NCI-H2029 (cell line): ENCODE measurements at places on chromosomes 2 and 18.

DNA sequence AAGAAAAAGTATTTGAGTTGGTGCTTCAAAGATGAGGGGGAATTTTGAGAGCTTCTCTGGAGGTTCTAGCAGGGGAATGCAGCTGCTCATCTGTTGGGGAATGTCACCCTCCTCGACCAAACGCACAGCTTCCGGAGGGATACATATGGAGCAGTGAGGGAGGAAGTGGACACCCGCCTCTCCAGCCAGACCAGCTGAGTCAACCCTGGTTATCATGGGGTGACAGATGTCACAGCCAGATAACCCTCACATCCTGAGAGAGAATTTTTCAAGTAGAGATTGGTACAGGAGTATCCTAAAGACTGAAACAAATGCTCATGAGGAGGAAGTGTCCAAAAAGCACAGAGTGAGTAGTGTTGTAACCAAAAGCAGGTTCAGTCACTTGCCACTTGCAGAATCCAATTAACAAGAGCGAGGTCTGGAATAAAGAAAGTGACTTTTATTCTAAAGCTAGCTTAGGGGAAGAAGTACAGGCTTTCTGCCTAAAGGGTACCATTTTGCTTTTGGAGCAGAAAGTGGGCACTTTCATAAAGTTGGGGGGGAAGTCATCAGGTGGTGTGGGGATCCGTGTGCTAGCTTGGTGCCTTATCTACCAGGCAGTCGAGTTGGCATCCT, 395.2 kb downstream of the RAD51AP2 start:
- DNase-seq: no peak

GRCh38 chr2:226981791-226982326, 146.0 kb downstream of the RHBDD1 start:
- no peak for DNase-seq

- no peak for DNase-seq
These were observed 702.6 kb upstream of the LRRTM1 start for GRCh38 chr2:81007104-81007503.

GRCh38 chr2:14975381-14975780, 342.9 kb downstream of the LRATD1 start:
- DNase-seq: no peak

- no peak for DNase-seq
These were observed 274.6 kb downstream of the AFF3 start for GRCh38 chr2:99867770-99868169.

DNA sequence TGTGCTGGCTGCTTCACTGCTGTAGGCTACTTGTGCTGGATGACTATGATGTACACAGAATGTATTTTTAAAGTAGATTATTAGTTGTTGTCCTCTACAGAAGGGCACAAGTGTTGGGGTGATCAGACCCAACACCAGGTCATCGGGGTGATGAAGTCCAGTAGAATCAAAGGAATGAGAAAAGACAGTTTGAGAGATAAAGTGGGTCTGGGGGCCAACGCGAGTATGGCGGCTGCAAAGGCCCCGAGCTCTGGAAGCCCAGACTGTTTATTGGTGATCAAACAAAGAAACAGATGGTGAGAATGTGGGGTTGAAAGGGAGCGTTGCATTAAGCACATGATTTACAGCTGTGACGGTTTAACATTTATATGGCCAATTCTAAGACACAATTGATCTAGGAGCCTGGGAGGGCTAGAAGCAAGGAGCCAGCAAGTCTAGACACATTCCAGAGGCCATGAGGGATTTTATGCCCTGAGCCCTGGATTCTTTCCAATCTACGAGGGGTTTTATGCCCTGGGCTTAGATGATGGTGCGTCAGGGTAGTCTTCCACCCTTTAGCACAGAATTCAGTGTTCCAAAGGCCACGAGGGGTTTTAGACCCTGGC, 153.5 kb downstream of the AGPS start:
- no peak for DNase-seq

DNA sequence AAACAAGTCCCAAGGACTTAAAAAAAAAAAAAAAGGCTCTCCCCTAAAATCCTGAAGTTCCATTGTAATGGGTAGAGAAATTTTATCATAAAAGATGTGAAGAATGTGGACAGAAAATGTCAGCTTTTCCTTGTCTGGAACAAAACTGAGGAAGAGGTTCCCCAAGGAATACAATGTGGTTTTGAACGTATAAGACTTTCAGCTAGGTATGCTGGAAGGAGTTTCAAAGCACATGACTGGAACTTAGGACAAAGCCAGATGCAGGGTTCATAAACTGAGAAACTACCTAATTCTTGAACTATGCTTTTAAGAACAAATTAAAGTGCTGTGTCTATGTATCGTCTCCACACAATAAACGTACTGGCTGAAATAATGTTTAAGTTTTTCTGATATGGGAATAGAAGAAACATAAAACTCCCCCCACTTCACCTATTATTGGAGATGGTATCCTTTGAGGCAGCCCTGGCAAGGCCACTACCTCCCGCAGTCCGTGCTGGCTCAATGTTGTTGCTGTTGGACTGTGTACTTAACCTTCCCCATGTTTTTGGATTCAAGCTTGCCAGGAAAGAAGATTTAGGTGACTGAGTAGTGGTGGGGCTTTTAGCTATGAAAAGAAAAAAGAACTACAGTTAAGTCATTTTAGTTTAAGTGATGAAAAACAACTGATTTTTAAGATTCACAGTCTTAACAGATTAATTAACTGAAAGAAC, 84.2 kb upstream of the DNER start:
- no peak for DNase-seq

DNA sequence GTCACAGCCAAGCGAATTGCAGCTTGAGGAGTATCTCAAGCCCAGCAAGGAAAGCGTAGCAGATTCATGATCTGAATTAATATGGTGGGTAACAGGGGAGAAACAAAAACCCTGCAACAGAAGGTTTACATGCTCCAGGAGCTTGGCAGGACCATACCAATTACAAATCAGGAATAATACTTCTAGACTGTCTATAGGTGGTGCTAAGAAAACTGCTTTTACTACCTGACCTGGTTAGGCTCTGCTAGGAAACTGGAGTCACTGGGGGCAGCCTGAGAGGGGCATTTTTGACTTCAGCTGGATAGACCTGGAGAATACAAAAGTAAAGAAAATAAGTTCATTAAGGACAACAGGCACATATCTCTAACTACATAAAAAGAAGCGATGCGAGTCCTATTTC, 24.6 kb upstream of the SPOPL start:
- no peak for DNase-seq

- no peak for DNase-seq
These were observed 114.9 kb downstream of the GLI2 start for GRCh38 chr2:120850551-120850950.

- no peak for DNase-seq
These were observed 656.8 kb downstream of the BCL11A start for GRCh38 chr2:59896499-59897245.

GRCh38 chr2:198220763-198221610, 416.6 kb downstream of the PLCL1 start:
- DNase-seq: no peak

GRCh38 chr2:16948053-16948452, 282.4 kb upstream of the CYRIA start:
- DNase-seq: no peak

DNA sequence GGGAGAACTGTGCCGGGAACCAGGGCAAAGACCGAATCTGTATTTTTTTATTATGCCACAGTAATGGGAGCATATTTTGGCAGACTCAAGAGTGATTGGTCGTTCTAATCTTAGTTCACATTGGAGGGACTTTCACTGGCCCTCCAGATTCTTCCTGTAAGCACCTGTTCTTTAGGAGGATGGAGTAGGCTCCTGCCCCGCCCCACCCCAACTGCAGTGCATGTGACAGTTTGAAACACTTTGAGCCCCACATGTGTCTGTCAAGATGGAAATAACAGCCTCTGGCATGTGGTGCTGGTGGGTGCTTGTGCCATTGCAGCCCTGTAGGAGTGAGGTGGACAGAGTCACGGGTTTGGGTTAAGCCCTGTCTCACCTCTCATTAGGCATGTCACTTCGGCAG, 43.3 kb upstream of the TXNDC2 start:
- DNase-seq: no peak

GRCh38 chr2:37872192-37872750, 52.8 kb upstream of the RMDN2 start:
- no peak for DNase-seq

DNA sequence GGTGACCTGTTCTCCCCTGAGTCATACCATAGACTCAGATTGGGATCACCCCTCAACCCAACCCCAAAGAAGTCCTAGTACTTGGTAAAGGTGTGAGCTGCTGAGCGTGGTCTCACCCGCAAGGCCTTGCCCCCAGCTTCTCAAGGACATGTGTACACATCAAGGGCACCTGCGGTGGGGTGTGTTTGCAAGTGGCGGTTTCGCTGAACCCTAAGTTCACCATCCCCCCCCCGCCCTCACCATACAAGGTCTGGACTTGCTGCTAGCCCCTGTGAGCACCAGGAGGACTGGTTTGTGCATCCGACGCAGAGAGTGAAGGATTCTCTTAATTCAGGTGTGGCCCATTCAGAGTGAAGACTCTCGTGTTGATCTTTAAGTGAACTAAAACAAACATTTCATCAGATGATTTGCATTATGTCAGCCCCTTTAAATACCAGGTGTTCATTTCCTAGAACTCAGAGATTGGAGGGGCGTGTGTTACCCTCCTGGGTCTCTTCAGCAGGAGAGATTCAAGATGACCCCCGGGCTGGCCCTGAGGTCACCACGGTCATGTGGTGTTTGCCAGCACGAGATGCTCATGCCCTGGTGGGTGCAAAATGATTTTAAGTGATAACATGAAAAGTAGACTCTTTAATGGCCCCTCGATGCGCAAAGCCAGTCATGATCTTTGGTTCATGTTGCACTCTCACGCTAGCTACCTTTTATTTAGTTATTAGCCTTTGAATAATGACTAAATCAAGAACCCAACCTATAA, 27.8 kb downstream of the MTERF4 start:
- no peak for DNase-seq

DNA sequence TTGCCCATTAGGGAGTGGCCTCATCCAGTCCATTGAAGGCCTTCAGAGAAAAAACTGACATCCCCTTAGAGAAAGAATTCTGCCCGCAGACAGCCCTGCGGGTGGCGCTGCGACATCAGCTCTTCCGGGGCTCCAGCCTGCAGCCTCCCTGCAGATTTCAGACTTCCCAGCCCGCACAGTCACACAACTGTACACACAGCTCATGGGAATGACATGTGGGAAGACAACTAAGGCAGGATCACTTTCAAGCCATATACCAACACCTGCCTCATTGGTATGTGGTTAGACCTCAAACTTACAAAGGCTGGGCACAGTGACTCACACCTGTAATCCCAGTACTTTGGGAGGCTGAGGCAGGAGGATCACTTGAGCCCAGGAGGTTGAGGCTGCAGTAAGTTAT, 24.8 kb upstream of the TUBB6 start:
- no peak for DNase-seq

- DNase-seq: no peak
These were observed 158.3 kb downstream of the ANTXR1 start for GRCh38 chr2:69171116-69171896.

DNA sequence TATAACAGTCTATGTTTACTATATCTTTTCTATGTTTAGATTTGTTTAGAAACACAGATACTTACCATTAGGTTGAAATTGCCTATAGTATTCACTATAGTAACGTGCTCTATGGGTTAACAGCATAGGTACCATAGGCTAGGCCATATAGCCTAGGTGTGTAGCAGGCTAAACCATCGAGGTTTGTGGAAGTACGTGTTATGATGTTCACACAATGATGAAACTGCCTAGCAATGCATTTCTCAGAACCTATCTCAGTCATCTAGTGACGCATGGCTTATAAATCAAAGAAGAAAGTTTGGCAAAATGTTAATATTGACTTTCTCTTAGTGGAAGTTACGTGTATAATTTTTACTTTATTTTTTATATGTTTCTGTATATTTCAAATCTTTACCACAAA, 466.2 kb upstream of the NRP2 start:
- DNase-seq: no peak

- DNase-seq: no peak
These were observed 36.0 kb downstream of the PPP4R3B start for GRCh38 chr2:55581435-55581834.

DNA sequence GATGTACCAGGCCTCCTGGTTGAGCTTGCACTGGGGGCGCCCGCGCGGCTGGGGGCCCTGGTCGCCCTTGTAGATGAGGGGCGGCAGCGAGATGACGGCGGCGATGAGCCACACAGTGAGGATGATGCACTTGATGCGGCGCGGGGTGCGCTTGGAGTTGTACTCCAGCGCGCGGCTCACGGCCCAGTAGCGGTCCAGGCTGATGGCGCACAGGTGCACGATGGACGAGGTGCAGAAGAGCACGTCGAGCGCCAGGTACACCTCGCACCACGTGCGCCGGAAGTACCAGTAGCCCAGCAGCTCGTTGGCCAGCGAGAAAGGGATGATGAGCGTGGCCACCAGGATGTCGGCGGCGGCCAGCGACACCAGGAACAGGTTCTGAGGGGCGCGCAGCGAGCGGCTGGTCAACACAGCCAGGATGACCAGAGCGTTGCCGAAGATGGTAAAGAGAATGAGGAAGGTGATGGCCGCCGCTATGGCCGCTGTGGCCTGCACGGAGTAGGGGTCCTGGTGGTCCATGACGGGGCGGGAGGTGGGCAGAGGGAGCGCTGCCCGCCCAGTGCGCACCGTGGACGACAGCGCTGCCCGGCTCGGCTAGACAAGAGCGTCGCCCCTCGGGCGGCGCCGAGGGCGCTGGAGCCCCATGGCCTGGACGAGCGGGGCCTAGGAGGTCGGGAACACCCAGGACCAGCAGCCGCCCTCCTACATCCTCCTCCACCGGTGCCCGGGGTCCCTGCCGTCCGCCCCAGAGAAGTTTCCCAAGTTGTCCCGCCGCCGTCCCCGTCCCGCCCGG, 544 bp downstream of the ADRA2B start:
- DNase-seq: no peak
